ENCODE measurements at places on chromosomes 12 and 14.

- no peak for DNase-seq
These were observed 24.0 kb downstream of the TIMELESS start for GRCh38 chr12:56425193-56425592.

DNA sequence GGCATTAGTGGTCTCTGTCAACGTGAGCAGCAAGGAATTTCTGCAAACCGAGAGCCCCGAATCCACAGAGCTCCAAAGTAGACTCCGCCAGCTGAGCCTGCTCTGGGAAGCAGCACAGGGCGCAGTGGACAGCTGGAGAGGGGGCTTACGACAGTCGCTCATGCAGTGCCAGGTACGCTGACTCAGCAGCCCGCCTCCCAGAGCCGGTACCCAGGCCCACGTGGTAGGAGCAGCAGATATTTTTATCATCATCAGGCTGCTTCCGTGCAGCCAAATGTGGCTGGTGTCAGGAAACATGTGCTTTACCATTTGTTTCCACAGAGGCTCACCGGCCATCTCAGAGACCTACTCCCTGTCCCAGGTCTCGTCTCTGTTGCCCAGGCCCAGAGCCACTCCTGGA is 73.7 kb downstream of the ESR2 start:
- no peak for DNase-seq

GRCh38 chr14:74349757-74350156 is 1.5 kb downstream of the VRTN start:
- DNase-seq = no peak

DNA sequence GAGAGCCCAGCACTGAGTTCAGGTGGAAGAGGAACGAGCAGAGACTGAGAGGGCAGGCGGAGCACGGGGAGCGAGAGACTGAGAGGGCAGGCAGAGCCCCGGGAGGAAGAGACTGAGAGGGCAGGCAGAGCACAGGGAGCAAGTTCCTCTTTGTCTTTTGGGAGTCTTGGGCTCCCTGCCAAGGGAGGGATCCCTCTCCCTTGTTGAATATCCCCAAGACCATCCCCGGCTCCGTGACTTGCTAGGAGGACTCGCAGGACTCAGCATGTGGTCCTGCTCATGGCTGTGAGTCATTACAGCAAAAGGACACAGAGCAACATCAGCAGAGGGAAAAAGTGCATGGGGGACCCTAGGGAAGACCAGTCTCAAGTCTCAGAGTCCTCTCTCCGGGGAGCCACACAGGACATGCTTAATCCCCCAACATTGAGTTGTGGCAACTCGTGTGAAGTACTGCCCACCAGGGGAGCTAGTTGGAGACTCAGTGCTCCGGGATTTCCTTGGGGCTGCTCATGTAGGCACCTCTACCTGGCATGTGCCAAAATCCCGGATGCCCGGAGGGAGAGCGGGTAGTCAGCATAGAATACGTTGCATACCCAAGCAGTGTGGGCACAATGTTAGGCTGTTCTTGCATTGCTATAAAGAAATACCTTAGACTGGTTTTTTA is 81.0 kb downstream of the CCDC92 start:
- no peak for DNase-seq

- no peak for DNase-seq
These were observed 1.9 kb upstream of the CNPY2 start for GRCh38 chr12:56317675-56318074.

All from AG09309 (cell line).